Hematopoietic multipotent progenitor cell treated with erythropoietin and hydrocortisone succinate and interleukin-3 and kit ligand, for 15 days (in vitro differentiated cells): ENCODE measurements at places on chromosomes 7 and 10.

- DNase-seq: no peak
Observed at GRCh38 chr7:1226186-1226901, 6.3 kb upstream of the UNCX start.

- DNase-seq: no peak
Observed at GRCh38 chr10:100782461-100783244, 37.3 kb downstream of the PAX2 start.

- DNase-seq: no peak
Observed at GRCh38 chr10:116952729-116953128, 52.3 kb downstream of the SHTN1 start.

- no peak for DNase-seq
Observed at GRCh38 chr10:44237364-44238049, 147.4 kb downstream of the CXCL12 start.
